ENCODE measurements at places on chromosomes 2 and 18. TPM values are rescaled to one million over a fixed set of nuclear protein-coding genes. Genes with fewer than 3 reads are reported as not detected.
A peak's percentile ranks its signal among the peaks of the same experiment; 100 is the strongest.

The ARHGEF4 gene
- 1.2 TPM for total RNA-seq

GRCh38 chr2:28678944-28679343 lies 72.7 kb upstream of the PPP1CB start:
- no peak for DNase-seq

DNA sequence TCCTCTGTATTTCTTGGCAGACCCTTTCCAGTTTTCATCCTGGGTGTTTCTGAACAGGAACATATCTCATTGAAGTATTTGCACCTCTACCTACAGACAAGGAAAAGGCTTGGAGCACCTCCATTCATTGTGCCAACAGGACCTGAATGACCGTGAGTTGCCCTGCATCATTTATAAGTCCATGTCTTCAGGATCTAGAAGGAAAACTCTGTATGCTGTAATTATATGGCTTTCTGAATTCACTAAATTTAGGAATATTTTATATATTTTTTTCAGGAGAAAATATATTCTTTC lies 402.3 kb upstream of the SLC14A2 start:
- no peak for DNase-seq

GRCh38 chr2:202036601-202037037 lies 3.0 kb downstream of the FZD7 start:
- no peak for DNase-seq

- DNase-seq, result no peak
These were observed 32.8 kb upstream of the PEX13 start for GRCh38 chr2:60984720-60985119.

DNA sequence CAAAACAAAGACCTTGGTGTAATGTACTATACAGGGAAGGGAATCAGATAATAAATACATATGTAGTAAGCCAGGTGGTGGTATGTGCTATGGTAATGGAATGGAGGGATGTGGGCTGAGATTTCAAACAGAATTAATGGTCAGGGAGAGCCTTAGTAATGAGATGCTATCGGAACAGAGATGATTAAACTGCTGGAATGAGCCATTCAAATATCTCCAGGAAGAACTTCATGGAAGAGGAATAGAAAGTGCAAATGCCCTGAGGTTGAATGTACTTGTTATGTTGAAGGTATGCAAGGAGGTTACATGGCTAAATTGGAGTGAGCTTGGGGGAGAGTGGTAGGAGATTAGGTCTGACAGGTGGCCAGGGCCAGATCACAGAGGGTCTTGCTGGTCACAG lies 5.1 kb downstream of the SERPINB11 start:
- DNase-seq, result no peak

The EGR4 gene
- 0.55 TPM for total RNA-seq

DNA sequence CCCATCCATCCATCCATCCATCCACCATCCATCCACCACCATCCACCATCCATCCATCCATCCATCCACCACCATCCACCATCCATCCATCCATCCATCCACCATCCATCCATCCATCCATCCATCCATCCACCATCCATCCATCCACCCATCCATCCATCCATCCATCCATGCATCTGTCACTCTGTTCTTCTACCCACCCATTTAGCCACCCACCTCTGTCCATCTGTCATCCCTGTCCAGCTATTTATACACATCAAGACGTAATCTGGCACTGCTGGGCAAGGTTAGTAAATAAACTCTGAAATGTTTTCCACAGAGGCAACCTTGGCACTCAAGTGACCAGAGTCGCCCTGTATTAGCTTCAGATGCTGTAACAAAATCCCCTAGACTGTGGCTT lies 120.9 kb downstream of the RTP5 start:
- DNase-seq, result no peak

DNA sequence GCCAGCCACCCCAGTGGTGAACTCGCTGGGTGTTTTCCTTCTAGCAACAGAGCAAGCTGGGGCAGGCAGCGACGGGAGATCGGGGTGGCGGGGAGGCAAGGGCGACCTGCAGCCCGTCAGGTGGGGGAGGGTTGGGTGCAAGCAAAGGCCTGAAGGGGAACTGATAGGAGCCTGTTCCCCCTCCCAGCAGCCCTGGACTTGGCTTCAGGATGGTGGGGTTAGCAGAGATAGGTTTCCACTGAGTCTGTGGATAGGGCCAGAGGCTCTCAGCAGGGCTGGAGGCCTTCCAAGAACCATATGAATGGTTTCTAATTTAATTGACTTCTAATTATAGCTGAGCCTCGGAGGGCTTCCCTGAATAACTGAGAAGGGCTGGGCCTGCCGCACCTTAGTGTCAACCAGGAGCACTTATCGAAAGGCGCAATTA lies 55.3 kb downstream of the EDAR start:
- no peak for DNase-seq

The CLEC4F gene
- not detected for total RNA-seq

GRCh38 chr2:27370816-27371620 lies 602 bp downstream of the SNX17 start:
- peak; percentile 61 for DNase-seq

DNA sequence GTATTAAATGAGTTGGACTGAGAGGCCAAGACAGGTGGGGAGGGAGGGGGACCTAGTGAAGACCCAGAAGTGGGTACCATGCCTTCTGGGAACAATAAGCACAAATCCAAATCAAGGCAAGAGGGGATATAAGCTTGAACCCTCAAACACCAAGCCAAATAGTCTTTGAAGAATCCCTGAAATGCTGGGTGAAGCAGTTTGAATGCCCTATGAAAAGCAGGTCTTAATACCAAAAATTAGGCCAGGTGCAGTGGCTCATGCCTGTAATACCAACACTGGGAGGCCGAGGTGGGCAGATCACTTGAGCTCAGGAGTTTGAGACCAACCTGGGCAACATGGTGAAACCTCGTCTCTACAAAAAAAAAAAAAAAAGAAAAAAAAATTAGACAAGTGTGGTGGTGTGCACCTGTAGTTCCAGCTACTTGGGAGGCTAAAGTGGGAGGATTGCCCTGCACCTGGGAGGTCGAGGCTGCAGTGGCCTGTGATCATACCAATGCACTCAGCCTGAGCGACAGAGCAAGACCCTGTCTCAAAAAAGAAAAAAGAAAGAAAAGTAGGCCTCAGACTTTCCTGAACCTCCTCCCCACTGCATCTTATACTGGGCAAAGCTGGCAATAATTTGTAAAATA lies 3.5 kb downstream of the PCBP1 start:
- DNase-seq, result no peak

The FSHR gene
- total RNA-seq, result not detected

GRCh38 chr2:212871597-212871996 lies 279.8 kb downstream of the IKZF2 start:
- DNase-seq, result no peak

- DNase-seq, result no peak
These were observed 4.5 kb downstream of the STK17B start for GRCh38 chr2:196166876-196167275.

The NOSTRIN gene
- not detected for total RNA-seq

The CNDP1 gene
- not detected for total RNA-seq

- DNase-seq, result no peak
These were observed 18.7 kb upstream of the COLEC12 start for GRCh38 chr18:519019-519879.

The DES gene
- not detected for total RNA-seq

GRCh38 chr2:23073056-23073455 lies 311.9 kb upstream of the KLHL29 start:
- no peak for DNase-seq

DNA sequence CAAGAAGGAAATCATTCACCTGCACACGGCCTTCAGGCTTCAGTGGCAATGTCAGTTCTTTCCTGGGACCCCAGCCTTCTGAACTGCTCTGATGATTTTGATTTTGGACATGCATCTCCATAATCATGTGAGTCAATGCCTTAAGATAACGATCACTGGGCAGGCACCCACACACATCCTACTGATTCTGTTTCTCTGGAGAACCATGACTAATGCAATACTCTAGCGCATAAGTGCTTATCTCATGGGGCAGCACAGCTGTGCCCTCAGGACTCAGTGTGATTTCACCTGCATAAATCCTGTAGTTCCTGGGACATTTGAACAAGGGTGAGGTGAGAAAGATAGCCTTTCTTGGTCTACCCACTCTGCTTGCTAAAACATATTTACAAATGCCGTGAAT lies 144.6 kb downstream of the AKAIN1 start:
- no peak for DNase-seq

- DNase-seq, result no peak
These were observed 11.5 kb downstream of the SPEG start for GRCh38 chr2:219446101-219446504.

DNA sequence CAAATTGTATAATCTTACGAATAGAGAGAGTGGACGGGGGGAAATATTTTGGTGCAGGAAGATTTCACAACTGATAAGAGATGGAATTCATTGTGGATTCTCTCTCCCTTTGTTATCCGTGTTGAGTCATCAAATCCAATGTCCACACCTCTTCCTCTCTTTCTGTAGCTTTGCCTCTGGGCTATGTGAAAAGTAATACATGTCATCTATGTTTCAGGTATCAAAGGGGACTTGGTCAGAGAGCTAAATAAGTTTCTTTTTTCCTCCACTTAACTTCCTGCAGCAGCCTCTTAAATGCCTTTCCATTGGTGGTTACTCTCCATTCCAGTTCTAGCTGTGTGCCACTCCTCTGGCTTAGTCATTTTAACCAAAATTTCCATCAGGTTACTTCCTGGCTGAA lies 169.3 kb upstream of the NXPH2 start:
- DNase-seq, result no peak

The ID2 gene
- 162 TPM for total RNA-seq

The ACTR3 gene
- total RNA-seq, result 532 TPM

DNA sequence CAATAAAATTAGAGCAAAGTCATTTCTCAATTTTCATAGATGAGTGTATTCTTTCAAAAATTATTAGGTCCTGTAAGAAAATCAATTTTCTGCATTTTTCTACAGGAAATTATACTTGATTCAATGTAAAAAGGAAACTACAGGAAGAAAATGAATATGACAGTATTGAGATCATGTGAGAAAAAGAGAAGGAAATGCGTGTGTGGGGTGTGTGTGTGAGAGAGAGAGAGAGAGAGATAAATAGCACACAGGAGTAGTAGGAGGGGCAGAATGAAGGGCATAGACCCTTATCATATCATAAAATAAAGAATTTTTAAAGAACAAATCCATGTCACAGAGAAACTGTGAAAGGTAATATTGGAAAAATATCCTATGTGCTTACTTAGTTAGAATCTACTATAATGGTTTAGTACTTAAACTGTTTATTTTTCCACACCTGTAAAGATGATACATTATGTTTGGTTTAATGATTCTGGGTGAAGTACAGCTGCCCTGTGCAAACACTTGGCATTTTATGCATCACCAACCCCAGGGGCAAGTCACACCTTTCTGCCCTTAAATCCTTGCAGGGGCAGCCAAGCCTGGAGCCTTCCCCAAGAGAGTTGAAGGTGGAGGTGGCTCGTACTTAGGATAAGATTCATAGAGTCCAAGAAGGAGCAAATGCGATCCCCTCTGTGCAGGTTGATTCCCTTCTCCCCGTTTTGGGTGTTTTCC lies 276.4 kb downstream of the TGIF1 start:
- DNase-seq, result no peak

GRCh38 chr2:192151853-192152252 lies 42.9 kb downstream of the TMEFF2 start:
- no peak for DNase-seq

DNA sequence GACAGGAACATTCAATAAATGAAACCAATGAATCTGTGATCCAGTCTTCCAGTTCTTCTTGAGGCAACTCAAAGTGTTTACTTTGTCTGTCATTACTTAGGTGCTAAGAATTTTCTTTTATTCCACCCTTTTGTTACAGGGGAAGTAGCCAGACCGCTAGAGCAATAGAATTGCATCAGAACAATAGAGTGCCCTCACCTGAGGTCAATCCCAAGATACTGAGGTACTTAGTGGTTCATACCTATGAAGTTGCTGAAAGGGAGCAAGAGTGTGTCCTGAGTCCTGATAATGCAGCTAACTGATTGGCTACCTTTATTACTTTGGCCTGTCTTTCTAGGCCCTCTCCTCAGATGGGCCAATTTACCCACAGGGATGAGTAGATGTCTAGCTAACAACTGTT lies 359.4 kb upstream of the KCNH7 start:
- DNase-seq, result no peak

GRCh38 chr2:206260188-206261012 lies 14.1 kb upstream of the ZDBF2 start:
- no peak for DNase-seq

DNA sequence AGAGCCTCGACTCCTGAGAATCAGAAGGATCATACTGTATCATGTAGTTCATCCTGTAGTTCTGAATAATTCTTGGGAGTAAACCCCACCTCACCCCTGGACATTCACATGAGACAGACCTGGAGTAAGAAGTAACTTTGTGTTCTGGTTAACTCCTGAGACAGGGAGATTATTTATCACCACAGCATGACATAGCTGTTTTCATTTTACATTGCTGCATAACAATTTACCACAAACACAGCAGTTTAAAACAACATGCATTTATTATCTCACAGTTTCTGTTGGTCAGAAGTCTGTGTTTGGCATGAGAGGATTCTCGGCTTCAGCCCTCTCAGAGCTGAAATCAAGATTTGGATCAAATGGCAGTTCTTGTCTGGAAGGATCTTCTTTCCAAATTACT lies 855.8 kb upstream of the FANCL start:
- no peak for DNase-seq

The TGIF1 gene
- total RNA-seq, result 36.9 TPM

Measured in CD8-positive, alpha-beta memory T cell (primary cell).